ENCODE measurements at places on chromosomes 12 and 14.
A peak's percentile ranks its signal among the peaks of the same experiment; 100 is the strongest.

DNA sequence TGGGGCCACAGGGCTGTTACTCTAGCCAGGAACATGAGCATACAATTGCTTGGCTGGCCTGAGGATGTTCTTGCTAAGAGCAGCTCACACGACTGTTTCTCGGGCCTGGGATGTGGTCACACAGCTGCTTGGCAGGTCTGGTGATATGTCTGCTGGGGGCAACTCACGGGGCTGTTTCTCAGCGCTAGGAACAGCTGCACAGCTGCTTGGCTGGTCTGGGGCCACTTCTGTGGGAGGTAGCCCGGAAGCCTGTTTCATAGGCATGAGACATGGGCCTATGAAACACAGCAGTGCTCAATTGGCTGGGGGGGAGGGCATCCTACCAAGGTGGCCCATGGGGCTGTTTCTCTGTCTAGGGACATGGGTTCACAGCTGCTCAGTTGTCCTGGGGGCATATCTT, 73.4 kb upstream of the DDHD1 start:
- DNase-seq: peak; percentile 97

- DNase-seq: no peak
These were observed 325.9 kb downstream of the ADAMTS20 start for GRCh38 chr12:43226151-43226550.

DNA sequence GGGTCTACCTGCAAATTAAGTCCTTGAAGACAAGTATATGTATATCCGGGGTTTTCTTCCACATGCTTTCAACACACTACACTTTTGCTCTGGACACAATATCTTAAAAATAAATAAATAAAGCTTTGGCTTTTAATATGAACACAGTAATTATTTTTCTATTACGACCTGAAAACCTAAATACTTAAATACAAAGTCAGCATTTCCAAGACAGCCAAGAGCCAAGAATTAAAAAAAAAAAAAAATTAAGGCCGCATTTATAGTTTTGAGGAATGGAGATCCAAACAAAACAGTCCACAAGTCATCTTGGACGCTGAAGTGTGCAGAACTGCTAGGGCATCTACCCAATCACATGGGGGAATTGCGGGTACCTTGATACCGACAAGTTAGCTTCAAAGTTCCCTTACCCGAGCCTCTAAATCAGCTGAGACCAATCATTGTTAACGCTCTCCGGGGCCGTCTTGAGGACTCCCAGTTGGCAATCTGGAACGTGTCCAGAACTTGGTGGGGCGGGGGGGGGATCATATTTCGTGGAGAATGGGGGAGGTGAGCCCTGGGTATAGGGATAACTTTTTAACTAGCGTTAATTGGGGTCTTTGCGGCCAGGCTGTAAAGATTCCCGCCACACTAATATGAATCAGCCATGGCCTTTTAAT, 731 bp upstream of the PCNX4 start:
- peak; percentile 41 for DNase-seq

GRCh38 chr12:13073173-13073572, 29.0 kb downstream of the FAM234B start:
- DNase-seq: no peak

- DNase-seq: no peak
These were observed 44.1 kb downstream of the FBRSL1 start for GRCh38 chr12:132534076-132534475.

- no peak for DNase-seq
These were observed 27.7 kb upstream of the PLEKHG3 start for GRCh38 chr14:64676410-64677008.
